ENCODE measurements at places on chromosomes 7 and 10.

DNA sequence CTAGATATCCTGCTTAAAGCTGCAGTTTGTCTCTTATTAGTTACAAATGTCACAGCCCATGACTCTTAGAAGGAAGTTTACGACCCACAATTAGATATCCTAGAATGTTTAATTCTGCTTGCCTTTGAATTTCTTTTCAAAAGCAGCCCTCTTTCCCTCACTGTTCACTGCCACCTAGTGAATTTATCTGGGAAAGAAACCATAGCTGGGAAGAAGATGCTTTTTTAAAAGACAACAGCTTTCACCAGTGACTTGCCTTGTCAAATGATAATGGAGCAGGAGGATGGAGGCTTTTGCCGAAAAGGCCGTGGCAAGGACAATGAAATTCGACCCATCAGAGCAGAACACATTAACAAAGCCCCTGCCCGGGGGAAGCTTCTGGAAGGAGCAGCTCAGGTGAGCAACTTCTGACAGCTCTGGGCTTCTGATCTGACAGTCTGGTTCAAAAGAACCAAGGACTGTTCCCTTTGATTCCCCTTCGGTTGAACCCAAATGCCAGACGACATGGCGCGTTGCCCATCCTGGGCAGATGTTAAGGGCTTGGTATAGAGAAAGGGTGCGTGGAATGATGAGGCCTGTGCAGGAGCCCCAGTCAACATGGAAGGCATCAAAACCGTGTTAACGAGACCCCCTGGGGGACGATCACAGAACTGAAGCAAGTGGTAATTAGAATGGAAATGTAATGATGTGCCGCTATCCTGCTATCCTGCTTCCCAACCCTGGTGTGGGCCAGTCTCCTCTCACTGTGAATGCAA, 236.8 kb downstream of the FRMD4A start:
- no peak for DNase-seq

DNA sequence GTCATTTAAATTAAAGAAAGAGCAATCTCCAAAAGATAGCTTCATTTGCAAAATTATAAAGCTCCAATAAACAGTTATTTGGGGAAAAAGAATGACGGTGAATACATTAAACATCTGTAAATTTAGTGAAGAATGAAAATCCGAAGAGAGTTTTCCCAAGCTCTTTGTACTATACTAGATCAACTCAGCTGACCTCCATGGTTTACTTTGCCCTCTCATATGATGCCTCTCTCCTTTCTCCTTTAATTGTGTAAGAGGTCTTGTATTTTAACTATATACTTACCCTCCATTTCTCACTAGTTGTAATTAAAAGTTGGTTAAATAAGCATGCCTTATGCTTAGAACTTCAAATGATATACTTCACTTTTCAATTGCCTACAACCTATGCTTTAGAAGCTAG, 125.8 kb downstream of the CACNA2D1 start:
- no peak for DNase-seq

GRCh38 chr7:93159490-93159889, 11.3 kb upstream of the SAMD9L start:
- DNase-seq = no peak

DNA sequence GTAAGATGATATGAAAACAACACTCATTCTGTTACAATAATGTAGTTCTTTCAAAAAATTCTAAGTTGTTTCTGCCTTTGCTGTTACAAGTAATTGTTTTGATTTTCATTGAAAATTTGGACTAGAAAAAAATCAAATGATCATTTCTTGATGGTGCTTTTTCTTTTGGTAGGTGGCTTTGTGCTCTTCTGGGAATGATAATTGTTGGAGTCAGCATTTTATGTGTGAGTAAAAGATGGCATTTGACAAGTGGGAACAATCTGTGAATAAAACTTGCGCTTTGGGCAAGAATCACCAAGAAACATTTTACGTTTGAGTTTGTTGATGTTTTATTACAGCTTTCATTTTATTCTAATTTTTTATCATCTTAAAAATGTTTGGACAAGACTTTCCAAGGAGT, 25.9 kb downstream of the SLC18A2 start:
- DNase-seq = no peak

DNA sequence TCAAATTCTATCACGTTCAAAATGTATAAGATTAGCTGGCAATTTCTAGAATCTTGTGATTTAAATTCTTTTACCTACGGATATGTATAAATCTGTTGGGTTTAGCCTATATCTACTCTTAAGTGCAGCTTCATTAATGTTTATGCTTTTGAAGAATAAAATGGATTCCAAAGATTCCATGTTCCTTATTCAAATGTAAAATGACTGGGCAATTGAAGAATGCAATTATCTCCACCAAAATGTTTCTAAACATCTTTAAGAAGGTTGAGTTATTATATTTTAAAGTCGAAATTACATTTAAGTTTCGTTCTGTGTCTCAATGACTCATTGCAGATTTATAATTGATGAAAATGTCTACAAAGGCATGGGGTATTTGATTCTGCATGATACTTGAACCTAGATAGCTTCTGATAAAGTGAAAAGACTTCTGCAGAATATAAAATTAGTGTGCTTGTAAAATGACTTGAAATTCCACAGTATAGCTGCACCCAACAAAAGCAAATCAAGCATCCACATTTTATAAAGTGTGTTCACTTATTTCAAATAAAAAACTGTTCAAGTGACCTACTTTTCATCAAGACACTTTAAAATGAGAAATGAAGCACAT, 697.0 kb upstream of the PCDH15 start:
- DNase-seq = no peak

DNA sequence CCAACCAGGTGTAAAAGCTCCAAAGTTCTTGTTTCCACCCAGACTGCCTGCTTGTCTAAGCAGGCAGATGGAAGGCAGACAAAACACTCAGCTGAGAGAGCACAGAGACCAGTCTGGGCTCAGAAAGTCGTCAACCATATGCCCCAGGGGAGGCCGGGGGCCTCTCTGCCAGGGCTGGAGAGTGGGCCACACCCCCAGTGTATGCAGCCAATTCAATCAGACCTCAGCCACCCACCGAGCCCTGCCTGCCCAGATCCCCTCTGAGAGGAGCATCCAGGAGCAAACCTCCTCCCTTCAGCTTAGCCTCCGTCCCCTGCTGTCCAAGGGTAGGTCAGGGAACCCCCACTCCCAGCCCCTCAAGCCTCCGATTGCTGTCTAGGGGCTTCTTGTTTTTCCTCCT, 196.3 kb downstream of the LSM5 start:
- no peak for DNase-seq

- no peak for DNase-seq
These were observed 37.2 kb upstream of the TMEM273 start for GRCh38 chr10:49225218-49225876.

- no peak for DNase-seq
These were observed 359.0 kb upstream of the ANKRD30A start for GRCh38 chr10:36766415-36766810.

All from CD8-positive, alpha-beta T cell (primary cell).